ENCODE measurements at places on chromosomes 3 and 15.

- DNase-seq: no peak
Observed at GRCh38 chr3:135868801-135869200, 96.7 kb upstream of the PPP2R3A start.

- peak; percentile 62 for DNase-seq
Observed at GRCh38 chr15:71743861-71744382, 66.4 kb upstream of the NR2E3 start.

- DNase-seq: no peak
Observed at GRCh38 chr3:10883478-10884234, 67.6 kb downstream of the SLC6A11 start.

DNA sequence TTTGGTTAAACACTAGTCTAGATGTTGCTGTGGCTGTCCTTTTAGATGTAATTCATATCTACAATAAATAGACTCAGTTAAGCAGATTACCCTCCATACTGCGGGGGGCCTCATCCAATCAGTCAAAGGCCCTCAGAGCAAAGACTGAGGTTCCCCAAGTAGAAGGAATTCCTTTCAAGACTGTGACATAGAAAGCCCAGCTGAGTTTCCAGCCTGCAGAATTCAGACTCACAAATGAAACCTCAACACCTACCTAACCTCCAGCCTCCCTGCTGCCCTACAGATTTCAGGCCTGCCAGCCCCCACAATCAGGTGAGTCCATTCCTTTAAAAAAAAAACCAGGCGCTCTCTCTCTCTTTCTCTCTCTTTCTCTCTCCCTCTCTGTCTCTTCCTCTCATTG, 73.6 kb upstream of the NSMCE3 start:
- no peak for DNase-seq

DNA sequence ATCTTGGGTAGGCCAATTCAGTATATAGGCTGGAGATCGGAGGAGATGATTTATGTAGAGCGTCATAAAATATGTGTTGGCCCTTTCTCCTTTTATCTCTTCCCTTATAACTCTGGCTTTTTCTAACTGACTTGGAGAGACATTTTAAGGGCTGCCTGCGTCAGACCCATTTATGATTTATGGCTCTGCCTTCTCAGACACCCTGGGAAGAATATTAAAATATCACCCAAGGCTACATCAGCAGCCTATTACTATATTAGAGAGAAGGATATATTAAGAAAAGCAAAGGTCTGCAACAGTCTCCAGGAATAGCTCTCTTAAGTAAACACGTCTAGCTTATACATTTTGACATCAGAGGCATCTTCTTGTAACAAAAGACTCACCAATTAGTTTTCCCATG, 179.4 kb downstream of the SV2B start:
- no peak for DNase-seq

- no peak for DNase-seq
Observed at GRCh38 chr15:48006031-48006511, 114.7 kb upstream of the SLC24A5 start.

GRCh38 chr3:193522473-193522872, 32.2 kb downstream of the ATP13A4 start:
- DNase-seq: no peak

- no peak for DNase-seq
Observed at GRCh38 chr3:128609294-128609693, 41.3 kb downstream of the RPN1 start.

DNA sequence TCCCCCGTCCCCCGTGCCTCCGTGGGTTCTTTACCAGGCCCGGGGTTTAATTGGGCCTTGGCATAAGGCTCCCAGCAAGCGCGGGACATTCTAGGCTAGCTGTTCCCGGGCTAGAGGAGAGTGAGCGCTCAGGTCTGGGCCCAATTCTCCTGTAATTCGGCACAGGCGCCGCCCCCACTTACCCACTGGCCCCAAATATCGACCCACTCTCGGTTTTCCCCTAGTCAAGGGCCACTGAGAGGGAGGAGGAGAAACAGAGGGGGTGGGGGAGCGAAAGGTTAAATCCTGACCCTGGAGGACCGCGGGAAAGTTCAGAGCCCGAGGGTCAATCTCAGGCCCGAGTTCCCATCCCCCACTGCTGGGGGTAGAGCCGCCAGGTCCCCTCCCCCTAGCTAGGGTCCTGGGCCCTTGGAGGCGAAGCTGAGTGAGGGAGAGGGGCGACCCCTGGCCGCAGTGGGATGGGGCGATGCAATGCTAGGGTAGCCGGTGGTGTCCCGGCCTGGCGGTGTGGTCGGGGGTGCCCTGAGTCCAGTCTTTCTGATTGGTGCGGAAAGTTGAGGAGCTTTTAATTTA, 8.5 kb upstream of the ONECUT1 start:
- no peak for DNase-seq

- DNase-seq: no peak
Observed at GRCh38 chr15:49664716-49665115, 43.9 kb downstream of the DTWD1 start.

DNA sequence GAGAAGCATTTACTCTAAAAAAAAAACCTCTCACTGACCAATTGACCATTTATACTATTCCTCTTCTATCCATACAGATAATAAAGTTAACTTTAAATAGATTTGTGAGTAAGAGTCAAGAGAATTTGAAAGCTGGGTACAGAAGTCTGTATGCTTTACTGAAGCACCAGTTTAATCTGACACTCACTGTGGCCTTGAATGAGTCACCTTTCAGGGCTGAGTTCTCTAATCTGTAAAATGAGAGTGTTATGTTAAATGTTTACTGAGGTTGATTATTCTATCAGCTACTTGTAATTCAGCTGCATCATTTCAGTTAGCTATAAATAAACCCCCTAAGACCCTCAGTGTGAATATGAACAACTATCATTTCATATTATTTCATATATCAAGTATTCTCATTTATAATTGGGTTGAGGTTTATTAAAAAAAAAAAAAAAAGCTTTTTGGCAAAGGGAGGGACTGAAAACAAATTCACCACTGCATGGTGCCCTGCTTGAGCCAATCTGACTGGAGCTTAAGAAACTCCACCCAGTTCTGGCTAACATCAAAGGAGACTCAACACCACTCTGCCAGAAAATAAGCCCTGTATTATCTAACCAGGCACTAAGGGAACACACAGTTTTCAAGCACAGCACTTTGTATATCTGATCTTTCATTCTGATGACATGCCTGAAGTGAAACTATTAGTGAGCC, 2.8 kb downstream of the MAP4 start:
- no peak for DNase-seq

DNA sequence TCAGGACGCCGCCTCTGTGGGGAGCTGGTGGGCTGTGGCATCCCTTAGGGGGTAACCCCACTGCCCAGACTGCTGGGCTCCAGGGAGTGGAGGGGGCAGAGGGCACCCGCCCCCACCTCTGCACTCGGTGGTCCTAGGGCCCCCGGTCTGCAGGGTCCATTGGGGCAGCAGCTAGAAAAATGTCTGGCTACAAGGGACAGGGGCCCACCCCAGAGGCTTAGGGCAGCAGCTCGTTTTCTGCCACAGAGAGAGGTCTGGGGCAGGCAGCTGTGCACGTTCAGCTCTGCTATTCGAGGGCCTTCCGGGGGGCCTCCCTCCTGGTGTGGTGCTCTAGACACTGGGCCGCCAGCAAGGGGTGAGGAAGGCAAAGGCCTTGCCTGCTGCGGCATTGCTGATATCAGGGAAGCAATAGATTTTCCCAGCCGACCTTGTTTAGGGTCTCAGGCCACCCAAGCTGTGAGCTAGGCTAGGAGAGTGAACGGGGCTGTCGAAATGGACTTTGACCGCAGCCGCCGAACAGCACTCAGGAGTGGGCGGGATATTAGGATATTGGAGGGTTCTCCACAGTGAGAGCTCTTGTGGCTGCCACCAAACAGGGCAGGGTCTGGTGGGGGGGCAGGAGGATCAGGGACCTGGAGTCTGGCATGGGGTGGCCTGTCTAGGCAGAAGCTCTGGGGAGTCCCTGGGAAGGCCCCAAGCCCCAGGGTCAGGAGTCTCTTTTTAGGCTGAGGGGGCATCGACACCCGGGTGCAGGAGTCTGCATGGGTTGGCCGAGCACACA, 61.4 kb upstream of the KLF13 start:
- DNase-seq: no peak

DNA sequence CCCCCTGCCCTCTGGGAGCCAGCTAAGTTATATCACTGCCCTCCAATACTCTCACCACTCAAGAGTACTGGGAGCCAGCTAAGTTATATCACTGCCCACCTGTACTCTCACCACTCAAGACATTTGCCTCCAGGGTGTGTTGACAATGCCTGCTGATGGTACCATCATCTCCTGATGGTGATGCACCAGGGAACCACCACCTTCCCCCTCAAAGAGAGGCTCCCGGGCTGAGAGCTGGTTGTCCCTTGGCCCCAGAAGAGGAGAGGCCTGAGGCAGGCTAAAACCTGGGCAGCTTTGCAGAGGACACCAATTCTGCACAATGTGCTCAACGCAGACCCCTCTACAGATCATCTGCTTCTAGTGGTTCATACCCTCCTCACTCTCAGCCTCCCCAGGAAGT, 7.5 kb upstream of the HAPLN3 start:
- no peak for DNase-seq

GRCh38 chr3:55089211-55089610, 161.4 kb upstream of the LRTM1 start:
- no peak for DNase-seq
